ENCODE measurements at places on chromosomes 1 and 21.

- no peak for DNase-seq
These were observed 35.8 kb downstream of the CDC42 start for GRCh38 chr1:22088331-22088730.

- DNase-seq = no peak
These were observed 43.6 kb downstream of the C21orf91 start for GRCh38 chr21:17775431-17776126.

GRCh38 chr21:23394458-23394857, 2212.8 kb downstream of the MRPL39 start:
- no peak for DNase-seq

- peak; percentile 87 for DNase-seq
These were observed 135.7 kb upstream of the ZC3H12A start for GRCh38 chr1:37338658-37339057.

All from putamen (tissue), 1 donor.